Stimulated activated CD8-positive, alpha-beta memory T cell treated with anti-CD3 and anti-CD28 coated beads, Interleukin-7, amount 100 ng/mL, for 1 hour (primary cell): ENCODE measurements at places on chromosomes 5 and 9.

DNA sequence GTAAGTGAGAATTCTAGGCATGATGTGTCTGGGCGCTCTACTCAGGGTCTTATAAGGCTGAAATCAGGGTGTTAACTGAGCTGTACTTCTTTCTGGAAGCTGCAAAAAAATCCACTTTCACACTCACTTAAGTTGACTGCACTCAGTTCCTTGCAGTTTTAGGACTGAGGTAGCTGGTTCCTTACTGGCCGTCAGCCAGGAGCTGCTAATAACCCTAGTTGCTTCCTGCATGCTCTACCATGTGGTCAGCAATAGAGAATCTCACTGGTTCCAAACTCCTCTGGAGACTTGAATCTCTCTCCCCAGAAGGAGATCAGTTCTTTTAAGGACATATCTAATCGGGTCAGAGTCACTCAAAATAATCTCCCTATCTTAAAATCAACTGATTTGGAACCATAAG, 911.2 kb downstream of the EFNA5 start:
- no peak for DNase-seq

- peak; percentile 39 for DNase-seq
These were observed at the start of gene PAM for GRCh38 chr5:102754767-102755431. Gene PAM, plus strand, starts transcription at chr5:102755305. Its CDS starts 110,891 bp downstream, at chr5:102866196.

DNA sequence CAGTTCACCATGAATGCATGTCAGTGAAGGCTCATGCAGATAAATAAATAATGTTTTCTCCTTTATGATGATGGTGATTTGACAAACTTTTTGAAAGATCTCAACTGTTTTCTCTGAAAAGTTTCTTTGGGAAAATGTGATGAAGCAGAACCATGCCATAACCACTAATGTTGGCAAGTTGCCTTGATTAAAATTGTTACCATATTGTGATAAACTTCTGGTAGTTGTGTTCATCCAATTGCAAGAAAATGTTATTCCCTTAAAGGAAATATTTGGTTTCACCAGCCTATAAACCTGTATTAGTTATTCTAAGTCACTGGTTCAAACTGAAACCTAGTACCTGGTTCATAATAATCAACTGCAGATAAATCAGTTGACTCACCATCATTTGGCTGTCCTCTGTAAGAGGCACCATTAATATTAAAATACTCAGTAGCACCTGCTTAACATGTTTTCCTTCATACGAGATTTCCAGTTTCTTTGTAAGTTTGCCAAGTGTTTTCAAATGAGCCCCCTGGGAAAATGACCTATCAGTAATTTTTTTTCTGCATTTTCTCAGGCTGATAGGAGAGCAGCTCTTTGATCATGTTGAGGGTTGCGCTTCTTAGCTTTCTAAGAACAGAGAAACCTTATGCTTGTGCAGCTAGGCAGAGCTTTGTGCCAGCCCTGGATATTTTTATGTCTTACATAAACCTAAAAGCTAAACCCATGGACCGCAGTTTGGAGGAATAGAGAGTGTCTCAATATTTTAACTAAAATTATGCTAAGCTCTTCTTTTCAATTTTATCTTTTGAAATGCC, 88.0 kb downstream of the LURAP1L start:
- DNase-seq = no peak

DNA sequence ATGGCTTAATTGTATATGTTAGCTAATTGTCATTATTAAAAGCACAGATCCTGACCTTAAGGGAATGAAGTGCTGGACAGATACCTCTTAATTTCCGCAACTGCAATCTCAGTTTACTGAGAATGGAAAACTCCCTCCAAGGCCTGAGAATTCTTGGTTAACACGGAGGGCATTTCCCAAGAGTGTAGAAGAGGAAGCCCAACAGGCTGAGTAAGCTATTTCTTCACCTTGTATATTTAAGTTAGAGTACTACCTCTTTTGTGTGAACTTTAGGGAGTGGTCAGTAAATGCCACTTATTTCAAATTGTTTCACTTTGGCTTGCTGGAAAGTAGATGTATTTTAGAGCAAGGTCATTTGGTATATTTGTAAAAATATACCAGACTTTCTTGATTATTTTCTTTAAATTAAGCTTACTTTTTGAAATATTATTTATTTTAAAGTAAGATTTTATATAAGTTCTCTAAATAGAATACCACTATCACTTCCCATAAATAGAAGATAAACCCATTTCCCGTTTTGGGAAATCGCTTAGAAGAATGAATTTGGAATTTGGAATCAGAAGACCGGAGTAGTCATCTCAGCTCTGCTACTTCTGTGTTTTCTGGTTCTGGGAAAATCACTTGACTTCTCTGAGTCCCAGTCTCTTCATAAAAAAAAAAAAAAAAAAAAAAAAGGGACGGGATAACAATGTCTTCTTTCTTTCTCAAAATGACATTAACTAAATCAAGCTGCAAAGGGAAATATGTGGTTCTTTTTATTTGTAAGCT, 26.0 kb upstream of the C9orf72 start:
- DNase-seq = no peak

- no peak for DNase-seq
These were observed 135.9 kb upstream of the OTULINL start for GRCh38 chr5:14445576-14446290.

- no peak for DNase-seq
These were observed 1007.0 kb upstream of the NUDT12 start for GRCh38 chr5:104569621-104570020.

DNA sequence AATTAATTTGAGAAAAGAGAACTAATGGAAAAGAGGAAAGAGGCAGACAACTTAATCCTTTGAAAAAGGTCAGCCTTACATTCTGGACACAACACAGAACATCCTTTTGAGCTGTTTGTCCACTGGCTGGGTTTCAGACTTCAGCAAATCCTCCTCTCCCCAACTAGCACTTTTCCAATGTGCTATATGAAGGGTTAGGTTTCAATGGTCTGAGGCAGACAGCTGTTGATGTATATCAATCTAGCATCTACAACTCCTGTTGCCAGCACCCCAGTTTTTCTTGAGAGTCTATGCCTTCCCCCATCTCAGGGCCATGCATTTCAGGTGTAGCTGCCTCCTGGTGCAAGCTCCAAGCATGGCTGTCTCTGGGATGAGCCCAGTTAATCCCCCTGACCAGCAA, 174.2 kb downstream of the TRIM32 start:
- no peak for DNase-seq

GRCh38 chr9:35414889-35415288, 75.0 kb upstream of the RUSC2 start:
- no peak for DNase-seq

GRCh38 chr5:142803428-142804125, 33.4 kb downstream of the ARHGAP26 start:
- no peak for DNase-seq

- no peak for DNase-seq
These were observed 9.5 kb upstream of the NKD2 start for GRCh38 chr5:999032-999501.

GRCh38 chr5:141846031-141846430, 32.2 kb downstream of the PCDH1 start:
- no peak for DNase-seq

GRCh38 chr5:59193616-59194319, 610.9 kb downstream of the RAB3C start:
- no peak for DNase-seq

- DNase-seq = no peak
These were observed 72.5 kb downstream of the SEMA6A start for GRCh38 chr5:116502138-116502537.

DNA sequence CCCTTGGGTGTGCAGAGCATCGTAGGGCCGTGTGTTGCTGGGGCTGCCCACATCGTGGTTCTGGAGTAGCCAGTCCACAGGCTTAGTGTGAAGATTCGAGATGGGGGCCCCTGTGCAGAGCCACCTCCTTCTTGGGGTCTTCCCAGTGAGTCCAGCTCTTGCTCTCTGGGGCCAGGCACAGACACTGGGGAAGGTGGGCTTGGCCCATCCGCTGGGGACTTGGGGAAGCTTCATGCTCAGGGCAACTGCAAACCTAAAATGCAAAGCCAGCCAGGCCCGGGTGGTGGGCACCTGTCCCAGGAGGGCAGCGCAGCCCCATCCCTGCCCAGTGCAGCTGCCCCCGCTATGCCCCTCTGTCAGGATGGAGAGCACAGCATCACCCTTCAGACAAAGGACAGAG, 46.4 kb upstream of the LRRC14B start:
- DNase-seq = no peak

- no peak for DNase-seq
These were observed 3.2 kb upstream of the SCGB3A1 start for GRCh38 chr5:180594311-180595045.

GRCh38 chr5:136057401-136058038, 28.7 kb downstream of the TGFBI start:
- DNase-seq = no peak

- no peak for DNase-seq
These were observed 6.2 kb downstream of the GNPDA1 start for GRCh38 chr5:142006363-142007236.

- no peak for DNase-seq
These were observed 123.5 kb downstream of the TARS1 start for GRCh38 chr5:33563983-33564908.

DNA sequence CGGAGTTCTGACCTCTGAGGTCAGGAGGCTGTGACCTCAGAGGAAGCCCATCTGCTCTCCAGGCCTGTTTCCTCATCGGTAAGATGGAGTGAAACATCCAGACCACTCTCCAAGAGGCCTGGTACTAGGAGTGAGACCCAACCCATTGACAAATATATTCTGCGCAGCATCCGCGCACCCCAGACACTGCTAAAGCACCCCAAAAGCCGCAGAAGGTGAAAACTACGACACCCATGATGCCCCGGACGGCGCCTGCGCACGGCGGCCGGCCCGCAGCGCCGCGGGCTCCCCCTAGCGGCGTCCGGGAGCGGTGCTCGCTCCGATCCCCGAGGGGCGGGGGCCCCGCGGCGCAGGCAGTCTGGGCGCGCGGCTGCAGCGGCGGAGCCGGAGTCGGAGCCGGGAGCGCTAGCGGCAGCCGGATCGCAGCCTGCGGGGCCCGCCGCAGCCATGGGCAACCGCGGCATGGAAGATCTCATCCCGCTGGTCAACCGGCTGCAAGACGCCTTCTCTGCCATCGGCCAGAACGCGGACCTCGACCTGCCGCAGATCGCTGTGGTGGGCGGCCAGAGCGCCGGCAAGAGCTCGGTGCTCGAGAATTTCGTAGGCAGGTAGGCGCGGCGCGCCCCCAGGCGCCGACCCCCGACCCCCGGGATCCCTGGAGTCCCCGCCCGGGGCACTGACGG, at the start of gene DNM1:
TSS of gene DNM1 (plus strand) at position 356 of the 683 bp plus-strand sequence. CDS start at position 448, 92 bp downstream.
- DNase-seq = peak; percentile 47

- DNase-seq = no peak
These were observed 68.4 kb downstream of the PAM start for GRCh38 chr5:102823441-102823874.

GRCh38 chr5:148290271-148291195, 21.7 kb upstream of the SPINK7 start:
- no peak for DNase-seq

DNA sequence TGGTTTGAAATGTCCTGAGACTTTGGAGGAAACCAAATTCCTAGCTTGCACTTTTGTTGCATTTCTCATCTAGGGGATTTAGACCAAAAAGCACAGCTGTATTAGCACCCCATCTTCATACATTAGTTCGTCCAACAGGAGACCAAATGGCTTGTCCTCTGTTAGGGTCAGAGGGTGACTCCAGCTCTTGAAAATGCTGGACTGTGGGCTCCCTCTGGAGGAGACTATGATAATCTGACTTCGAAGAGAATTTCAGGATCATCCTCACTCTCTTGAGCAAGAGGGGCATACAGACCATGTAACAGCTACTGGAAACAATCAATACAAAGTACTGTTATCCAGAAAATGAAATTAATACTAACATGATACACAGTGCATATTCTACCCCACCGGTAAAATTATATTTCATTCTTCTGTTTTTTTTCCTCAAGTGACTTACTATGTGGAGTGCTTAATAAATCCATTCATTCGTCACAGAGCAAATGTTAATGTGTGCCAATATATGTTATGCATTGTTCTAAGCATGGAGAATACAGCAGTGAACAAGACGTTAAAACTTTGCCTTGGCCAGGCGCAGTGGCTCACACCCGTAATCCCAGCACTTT, 63.7 kb upstream of the PPP2CA start:
- no peak for DNase-seq

GRCh38 chr5:111227226-111227782, 3.1 kb downstream of the CAMK4 start:
- no peak for DNase-seq

DNA sequence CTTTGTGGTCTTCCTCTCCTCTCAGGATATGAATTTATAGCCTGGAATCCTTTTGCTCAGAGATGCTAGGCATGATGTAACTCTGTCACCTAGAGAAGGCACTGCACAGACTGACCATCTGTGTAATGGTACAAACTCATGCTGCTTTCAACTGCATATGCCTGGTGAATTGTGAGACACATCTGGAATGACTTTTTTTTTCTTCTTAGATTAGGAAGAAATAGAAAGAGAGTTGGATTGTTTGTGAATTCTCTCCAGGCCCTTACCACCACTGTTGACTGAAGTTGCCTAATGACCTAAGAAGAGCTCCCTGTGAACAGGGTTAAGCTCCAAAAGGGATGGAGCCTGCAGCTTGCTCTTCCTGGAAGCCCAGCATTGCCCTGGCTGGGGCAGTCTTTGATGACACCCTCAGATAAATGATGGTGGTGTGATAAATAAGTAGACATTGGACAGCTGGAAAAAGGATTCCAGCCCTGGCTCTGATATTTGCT, 47.8 kb upstream of the TRIM32 start:
- no peak for DNase-seq

GRCh38 chr9:132857616-132858342, 20.3 kb downstream of the AK8 start:
- no peak for DNase-seq

- no peak for DNase-seq
These were observed 217.5 kb upstream of the TAS2R1 start for GRCh38 chr5:9847631-9848030.

- DNase-seq = no peak
These were observed 201.2 kb downstream of the GAPVD1 start for GRCh38 chr9:125462861-125463291.

DNA sequence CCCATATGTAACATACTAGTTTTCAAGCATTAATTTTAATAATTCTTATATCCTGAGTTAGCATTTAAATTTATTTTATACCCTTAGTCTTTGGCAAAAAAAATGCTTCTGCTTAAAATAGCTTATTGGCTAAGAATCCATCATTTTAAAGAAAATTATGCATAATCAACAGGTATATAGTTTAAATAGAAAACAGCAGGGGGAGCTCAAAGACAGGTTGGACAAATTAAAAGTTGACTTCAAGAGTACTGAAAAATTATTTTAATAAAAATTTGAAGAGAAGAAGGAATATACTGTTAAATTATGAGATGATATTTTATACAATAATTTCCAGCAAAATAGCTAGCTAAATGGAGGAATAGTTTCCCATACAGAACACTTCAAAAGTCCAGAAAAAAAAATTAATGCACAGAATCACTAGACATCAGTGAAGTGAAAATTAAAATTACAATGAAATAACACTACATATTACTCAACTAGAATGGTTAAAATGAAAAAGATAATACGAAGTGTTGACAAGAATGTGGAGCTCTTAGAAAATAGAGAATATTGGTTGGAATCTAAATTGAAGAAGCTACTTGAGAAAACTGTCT, 387.1 kb downstream of the PDE4D start:
- DNase-seq = no peak
